Hepatocyte (in vitro differentiated cells): ENCODE measurements at places on chromosomes 4 and X. TPM values are rescaled to one million over a fixed set of nuclear protein-coding genes. Genes with fewer than 3 reads are reported as not detected.

- no peak for DNase-seq
Observed at GRCh38 chrX:105317117-105317516, 96.6 kb upstream of the TEX13A start.

DNA sequence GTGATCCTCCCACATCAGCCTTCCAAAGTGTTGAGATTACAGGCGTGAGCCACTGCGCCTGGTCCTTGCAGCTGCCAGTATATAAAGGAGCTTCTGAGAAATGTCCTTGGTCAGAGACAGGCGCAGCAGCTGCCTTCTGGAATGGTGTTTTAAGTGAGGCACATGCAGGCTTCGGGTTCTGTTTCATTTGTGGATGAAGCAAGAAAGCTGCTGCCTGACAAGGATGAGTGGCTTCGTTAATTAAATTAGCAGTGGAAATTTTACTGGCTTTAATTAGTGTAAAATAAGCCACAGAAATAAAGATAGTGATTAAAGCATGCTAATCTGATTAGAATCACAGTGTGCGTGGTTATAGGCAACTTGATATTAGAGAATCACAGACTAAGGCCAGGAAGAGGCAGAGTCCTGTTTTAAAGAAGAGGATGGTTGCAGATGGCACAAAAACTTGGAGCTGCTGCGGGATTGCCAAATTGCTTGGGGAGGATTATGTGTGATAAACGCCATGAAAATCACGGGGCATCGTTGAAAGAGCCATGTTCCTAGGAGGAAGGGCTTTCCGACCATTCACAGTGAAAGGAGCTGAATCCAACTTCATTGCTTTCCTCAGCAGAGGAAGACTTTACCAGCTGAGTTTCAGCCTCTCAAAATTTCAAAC is 348.4 kb upstream of the FAT1 start:
- DNase-seq: no peak

FAM133A gene
- polyA plus RNA-seq: 0.07 and 0.62 TPM in 2 replicates

MND1 gene
- polyA plus RNA-seq: 2.2 and 3.0 TPM in 2 replicates

DNA sequence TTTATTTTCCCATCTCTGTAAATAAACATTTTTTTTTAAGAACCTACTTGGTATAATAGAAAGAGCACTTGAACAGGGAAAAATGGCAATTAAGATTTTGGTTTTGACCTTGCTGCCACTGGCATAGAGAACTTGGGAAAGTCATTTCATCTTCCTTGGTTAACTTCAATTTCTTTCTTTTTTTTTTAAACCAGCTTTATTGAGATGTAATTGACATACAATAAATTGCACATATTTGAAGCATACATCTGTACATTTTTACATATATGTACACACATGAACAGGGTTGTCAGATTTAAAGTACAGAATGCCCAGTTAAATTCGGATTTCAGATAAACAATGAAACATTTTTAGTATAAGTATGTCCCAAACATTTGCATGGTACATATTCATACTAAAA is 103.0 kb upstream of the RAPGEF2 start:
- DNase-seq: no peak

DNA sequence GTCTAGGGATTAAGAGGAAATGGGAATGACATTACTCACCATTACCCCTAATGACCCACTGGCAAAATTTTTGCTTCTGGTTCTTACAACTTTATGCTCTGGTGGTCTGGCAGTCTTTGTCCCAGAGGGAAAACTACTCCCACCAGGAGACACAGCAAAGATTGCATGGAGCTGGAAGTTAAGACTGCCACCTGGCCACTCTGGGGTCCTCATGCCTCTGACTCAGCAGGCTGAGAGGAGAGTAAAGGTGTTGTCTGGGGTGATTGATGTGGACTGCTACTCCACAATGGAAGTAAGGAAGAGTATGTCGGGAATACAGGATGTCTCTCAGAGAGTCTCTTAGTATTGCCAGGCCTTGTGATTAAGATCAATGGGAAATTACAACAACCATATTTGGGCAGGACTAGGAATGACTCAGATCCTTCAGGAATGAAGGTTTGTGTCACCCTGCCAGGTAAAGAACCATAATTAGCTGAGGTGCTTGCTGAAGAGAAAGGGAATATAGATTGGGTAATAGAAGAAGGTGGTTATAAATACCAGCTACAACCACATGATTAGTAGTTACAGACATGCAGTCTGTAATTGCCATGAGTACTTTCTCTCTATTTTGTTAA is 215.5 kb downstream of the GPAT3 start:
- peak; percentile 12 for DNase-seq

- peak; percentile 75 for DNase-seq
Observed at GRCh38 chr4:180828455-180829018, 1414.7 kb upstream of the TENM3 start.

- no peak for DNase-seq
Observed at GRCh38 chr4:38582445-38582844, 81.6 kb upstream of the KLF3 start.
